Stimulated activated CD4-positive, alpha-beta T cell treated with anti-CD3 and anti-CD28 coated beads, Interleukin-15, amount 100 ng/mL, for 1 hour (primary cell): ENCODE measurements at places on chromosomes 7 and 10.

GRCh38 chr7:15178065-15178464, 275.5 kb upstream of the DGKB start:
- no peak for DNase-seq

- DNase-seq = no peak
Observed at GRCh38 chr7:98643236-98643985, 26.3 kb downstream of the NPTX2 start.

DNA sequence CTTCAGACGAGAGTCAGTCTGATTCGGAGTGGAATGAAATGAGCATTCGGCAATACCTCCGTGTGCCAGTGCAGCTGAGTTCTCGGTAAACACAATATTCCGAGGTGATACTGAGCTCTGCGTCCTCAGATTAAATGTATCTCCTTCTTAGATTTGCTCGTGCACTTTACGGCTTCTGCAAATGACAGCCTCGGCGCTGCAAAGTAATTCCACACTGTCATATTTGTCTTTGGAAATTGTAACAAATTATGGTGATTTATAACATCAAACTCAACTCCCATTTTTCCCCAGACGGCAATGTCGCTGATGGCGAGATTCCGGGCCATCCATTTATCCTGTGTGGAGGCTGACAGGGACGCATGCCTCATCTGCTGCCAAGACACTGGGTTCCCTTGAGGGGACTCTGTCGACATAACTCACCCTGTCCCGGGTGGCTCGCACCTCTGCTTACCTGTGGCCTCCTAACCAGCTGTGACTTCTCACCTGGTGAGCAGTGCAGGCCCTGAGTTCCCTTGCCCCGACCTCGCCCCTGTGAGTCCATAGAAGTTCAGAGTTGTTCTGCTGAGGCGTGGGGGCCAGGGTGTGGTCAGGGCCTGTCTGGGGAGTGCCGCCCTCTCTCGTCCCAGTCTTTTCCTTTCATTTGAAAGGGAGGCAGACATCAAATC, 201.9 kb downstream of the ADARB2 start:
- no peak for DNase-seq

- DNase-seq = no peak
Observed at GRCh38 chr7:26681819-26682418, 182.5 kb downstream of the SKAP2 start.

DNA sequence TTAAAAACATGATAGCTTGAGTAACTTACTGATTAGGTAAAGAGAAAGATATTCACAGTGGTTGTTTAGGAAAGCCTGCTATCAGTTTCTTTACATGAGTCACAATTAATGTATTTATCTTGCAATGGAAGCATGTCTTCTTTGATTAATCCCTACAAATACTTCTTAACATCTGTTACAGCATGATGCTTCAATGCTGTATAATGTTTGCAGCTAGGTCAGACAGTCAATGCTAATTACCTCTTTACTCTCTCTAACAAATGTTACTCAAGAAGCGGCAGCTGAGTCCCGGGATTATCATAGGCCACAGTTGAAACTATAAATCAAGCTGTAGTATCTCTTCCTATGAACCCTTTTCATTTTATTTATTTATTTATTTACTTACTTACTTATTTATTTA, 33.2 kb downstream of the ACBD5 start:
- DNase-seq = no peak

- DNase-seq = no peak
Observed at GRCh38 chr7:17185690-17186070, 112.8 kb upstream of the AHR start.

DNA sequence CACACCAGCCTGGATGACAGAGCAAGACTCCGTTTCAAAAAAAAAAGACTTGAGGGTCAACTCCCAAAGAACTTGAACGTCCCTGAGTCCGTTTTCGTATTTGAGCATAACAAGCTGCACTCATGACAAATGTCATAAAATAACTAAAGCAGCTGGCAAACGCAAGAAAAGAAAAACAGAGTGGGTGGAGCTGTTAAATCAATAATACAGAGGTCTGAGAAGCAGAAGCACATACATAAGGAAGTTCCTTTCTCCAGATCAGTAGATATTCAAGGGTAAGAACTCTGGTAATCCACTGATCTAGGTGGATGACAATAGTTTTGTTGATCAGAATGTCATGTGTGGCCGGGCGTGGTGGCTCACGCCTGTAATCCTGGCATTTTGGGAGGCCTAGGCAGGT, 150.1 kb downstream of the FAM107B start:
- no peak for DNase-seq

GRCh38 chr10:73908853-73909539, 1.9 kb upstream of the PLAU start:
- peak; percentile 39 for DNase-seq

DNA sequence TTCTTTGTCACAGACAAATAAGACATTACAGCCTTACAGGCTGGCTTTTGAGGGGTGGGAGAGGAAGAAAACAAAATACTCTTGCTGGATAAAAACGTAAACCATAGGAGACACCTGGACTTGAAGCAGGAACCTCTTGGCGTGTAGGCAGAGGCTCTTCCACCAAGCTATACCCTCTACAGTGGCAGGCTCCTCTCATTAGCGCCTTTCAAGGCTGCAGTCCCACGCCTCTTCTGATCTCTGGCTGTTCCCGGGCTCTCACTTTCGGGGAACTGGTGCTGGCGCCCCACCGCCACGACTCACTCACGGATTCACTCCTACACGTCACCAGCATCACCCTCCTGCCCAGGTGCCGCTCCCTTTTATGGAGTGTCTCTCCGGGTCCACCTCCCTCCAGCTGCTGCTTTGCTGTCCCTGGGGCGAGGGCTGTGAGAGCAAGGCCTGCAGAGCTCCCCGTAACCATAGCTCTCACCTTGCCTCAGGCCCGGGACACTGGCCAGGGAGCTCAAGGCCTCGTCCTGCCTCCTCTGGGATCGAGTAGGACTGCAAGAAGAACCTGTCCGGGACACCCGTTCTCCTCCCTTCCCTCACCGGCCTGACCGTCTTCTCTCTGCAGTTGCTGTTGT, 62.6 kb downstream of the ZNF777 start:
- DNase-seq = no peak

GRCh38 chr7:12067156-12067831, 143.8 kb upstream of the TMEM106B start:
- DNase-seq = peak; percentile 21

DNA sequence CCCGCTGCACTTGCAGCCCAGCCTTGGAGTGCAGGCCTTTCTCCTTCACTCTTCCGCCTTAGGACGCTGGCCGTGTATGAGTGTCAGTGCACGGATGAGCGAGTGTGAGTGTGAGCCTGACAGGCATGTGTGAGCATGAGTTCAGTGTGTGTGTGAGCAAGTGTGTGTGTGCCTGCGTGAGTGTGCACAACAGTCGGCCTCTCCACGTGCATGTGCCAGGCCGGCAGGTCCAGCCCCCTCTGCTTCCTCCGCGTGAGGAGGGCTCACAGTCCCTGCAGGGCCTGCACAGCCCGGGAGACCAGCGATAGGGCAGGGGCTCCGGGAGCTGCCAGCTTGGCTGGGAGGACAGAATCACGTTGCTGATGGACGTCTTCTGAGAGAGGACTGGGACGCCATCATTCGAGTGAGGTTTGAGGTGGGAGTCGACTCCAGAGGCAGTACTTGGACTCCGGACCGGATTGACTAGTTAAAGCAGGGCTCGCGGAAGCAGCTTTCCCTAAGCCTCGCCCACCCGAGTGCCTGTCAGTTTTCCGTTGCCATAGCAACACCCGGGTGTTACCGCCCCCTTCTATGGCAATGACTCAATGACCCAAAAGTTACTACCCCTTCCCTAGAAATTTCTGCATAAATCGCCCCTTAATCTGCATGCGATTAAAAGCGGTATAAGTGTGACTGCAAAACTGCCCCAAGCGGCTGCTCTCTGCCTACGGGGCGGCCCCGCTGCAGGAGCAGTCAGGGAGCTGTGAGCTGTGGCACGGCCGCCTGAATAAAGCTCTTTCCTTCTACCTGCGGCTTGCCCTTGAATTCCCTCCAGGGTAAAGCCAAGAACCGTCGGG, 19.6 kb upstream of the CFAP46 start:
- peak; percentile 29 for DNase-seq

DNA sequence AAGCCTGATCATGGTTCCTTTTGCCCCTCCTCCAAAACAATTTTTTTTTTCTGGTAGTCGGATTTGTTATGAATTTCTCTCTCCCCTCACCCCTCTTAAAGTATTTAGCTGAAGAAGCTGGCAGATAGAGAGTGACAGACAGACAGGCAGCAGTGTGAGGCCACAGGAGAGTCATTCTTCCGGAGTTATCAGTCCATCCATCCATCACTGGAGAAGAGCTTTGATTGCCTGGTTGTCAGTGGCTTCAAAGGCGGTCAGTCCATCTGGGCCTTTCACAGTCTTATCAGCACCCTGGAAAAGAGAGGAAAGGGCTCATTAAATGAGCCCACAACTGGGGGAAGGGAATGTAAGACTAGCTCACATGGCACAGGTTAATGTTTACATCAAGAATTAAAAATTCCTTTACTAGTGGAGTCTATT, 47.4 kb downstream of the MTPN start:
- DNase-seq = no peak

- no peak for DNase-seq
Observed at GRCh38 chr7:141573511-141573910, 22.3 kb downstream of the AGK start.

- DNase-seq = no peak
Observed at GRCh38 chr7:91973639-91974038, 33.0 kb downstream of the AKAP9 start.

DNA sequence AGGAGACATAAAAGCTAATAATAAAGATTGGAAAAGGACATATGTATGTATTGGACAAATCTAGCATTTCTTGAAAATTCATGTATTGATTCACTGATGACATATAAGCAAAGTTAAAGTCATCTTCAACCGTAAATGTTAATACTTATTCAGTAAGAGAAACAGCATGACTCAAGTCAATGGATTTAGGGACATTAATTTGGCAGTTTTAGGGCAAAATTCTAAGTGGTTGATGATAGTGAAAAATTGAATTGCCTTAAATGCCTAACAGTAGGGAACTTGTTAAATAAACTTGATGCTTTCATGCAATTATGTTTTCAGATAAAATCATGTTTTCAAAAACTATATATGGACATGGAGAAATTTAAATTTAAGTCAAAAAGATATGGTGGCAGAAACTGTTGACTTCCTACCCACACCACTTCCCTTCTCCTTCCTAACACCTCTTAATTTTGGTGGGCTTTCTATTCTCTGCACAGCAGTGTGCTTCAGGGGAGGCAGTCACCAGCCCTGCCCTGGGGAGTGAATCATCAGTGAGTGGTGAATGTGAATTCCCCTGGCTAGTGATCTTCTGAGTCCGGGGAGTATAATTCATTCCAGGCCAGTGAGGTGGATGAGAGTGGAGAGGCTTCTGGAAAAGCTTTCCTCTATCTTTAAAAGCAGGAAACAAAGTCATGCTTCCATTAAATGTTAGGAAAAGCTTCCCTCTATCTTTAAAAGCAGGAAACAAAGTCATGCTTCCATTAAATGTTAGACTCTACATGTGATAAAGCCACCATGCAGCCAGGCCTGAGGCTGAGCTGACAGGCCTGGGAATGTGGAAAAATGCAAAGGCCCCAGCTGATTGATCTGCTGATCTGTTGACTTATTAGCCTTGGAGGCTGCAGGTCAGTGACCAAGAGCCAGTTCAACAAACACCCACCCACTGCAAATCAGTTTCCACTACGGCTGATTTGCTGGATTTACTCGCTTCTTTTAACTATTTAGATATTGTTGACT, 25.2 kb upstream of the ITGB1 start:
- DNase-seq = no peak

DNA sequence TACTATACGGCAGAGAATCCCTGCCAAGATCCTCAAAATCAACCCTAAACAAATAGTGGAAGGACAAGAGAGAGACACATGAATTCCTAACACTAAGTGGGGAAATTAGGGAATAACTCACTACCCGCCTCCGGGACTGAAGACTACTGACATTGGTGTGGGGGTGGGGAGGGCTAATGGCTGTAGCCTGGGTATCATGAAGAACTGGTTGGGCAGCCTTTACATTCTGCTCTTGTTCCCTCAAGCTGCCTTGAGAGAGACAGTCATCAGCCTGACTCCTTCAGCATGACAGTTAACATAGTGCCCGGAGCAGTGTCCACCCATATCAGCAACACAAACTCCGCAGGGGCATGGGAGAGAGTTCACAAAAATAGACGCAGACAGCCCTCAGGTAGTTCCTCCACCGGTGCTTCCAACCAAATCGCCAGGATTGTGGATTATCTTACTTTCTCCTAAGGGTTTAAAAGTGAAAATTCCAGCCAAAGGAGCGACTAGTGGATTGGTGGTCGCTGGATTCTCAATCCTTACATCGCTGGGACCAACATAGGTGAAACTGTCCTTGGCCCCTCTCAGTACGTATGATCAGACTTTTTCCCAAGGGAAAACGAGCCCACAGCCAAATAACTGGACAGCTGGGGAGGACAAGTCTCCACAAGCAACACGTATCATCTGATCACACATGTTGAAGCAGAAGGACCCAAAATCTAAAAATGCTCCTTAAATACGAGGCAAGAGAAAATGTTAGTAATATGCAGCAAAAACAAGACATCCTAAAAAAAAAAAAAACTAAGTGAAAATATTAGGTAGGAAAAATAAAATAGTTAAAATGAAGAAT, 22.6 kb downstream of the TMEM254 start:
- no peak for DNase-seq

DNA sequence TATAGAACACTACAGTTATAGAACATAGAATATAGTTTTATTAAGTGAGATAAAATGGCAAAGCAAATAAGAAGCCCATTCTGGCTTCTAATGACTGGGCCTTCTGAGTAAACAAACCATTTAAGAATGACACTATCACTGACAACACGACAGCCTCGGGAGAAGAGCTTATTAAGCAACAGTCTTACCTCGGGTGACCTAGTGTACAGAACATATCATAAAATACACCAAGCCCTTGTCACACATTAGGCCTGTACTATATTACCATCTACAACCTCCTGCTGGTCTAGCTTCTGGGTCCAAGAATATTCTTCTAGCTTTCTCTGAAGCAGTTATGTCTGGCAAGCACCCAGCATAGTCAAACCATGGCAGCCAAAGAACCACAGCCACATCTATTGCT, 32.0 kb downstream of the CCDC186 start:
- DNase-seq = no peak

DNA sequence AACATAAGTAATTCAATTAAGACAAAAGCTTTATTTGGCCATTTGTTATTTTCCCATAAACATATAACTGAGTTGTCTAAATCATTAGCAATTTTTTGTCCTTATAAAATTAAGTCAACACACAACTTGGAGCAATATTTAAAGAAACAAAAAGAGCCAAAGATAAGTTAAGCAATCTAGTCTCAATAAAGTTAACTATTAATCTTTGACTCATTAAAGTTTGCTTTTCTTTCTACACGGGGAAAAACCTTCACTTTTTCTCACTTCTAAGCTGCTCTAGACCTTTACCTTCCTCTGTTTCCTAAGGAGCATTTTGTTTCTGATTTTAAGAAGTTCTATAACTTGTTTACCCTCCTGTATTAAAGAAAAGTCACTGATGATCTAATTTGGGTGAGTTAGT, 867.1 kb upstream of the PHF14 start:
- no peak for DNase-seq

GRCh38 chr7:17015598-17016031, 133.8 kb upstream of the AGR3 start:
- no peak for DNase-seq

GRCh38 chr10:43959364-43960134, 310.9 kb upstream of the ZNF32 start:
- no peak for DNase-seq
